ENCODE measurements at places on chromosomes 13 and 19. TPM values are rescaled to one million over a fixed set of nuclear protein-coding genes. Genes with fewer than 3 reads are reported as not detected.

Gene TNFSF11
- 0.37 TPM for polyA plus RNA-seq

Gene NLRP11
- 0.07 TPM for polyA plus RNA-seq

Gene CEACAM7
- polyA plus RNA-seq = not detected

DNA sequence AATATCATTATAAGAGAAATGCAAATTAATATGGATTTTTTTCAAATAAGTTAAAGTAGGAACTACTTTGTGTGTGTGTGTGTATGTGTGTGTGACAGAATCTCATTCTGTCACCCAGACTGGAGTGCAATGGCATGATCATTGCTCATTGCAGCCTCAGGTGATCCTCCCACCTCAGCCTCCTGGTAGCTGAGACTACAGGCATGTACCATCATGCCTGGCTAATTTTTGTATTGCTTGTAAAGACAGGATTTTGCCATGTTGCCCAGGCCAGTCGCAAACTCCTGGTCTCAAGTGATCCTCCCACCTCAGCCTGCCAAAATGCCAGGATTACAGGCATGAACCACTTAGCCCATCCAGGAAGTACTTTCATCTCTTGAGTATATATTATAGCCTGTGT, 3.2 kb upstream of the ERVV-2 start:
- no peak overlapping the region for H3K4me3 ChIP-seq
- H3K27me3 ChIP-seq = no peaks in the 10 kb centered on the region
- H3K4me1 ChIP-seq = no peaks in the 10 kb centered on the region
- no peak for DNase-seq

DNA sequence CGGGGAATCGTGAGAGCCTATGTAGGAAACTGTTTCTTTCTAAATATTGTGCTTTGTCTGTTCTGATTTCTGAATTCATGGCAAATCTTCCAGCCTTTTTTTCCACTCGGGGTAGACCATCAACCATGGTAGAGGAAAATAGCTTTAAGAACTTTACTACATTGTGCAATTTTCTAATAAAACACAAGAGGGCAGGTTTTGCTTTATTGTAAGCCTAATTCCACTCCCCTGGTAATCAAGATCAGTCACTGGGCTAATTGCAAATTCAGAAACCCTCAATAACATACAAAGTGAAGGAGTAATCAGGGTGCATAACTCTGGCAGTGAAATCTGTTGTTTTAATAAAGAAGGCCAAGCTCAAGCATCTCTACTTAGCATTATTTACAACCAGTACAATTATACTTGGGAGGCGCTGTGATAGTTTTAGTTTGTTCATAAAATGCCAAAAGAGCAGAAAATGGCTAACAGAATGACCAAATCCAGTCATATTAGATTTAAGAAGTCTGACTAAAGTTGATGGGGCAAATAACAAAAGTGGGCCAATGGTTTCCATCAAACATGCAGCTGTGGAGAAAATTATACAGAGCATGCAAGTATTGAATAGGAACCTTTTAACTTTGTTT, 43.8 kb downstream of the DCT start:
- no peaks in the 10 kb centered on the region for H3K36me3 ChIP-seq
- no peaks in the 10 kb centered on the region for H3K27me3 ChIP-seq
- H3K4me1 ChIP-seq = peaks cover 7% of the 10 kb centered on the region
- DNase-seq = peak; percentile 53

GRCh38 chr13:90696656-90697055, 650.8 kb upstream of the MIR17HG start:
- no peak overlapping the region for H3K4me3 ChIP-seq
- H3K27me3 ChIP-seq = no peaks in the 10 kb centered on the region
- no peak for DNase-seq
- H3K27ac ChIP-seq = no peak overlapping the region

GRCh38 chr13:26605845-26606244, 48.4 kb downstream of the WASF3 start:
- H3K27me3 ChIP-seq = no peaks in the 10 kb centered on the region
- no peaks in the 10 kb centered on the region for H3K36me3 ChIP-seq
- no peak for DNase-seq
- H3K4me3 ChIP-seq = no peak overlapping the region
- H3K27ac ChIP-seq = no peak overlapping the region

DNA sequence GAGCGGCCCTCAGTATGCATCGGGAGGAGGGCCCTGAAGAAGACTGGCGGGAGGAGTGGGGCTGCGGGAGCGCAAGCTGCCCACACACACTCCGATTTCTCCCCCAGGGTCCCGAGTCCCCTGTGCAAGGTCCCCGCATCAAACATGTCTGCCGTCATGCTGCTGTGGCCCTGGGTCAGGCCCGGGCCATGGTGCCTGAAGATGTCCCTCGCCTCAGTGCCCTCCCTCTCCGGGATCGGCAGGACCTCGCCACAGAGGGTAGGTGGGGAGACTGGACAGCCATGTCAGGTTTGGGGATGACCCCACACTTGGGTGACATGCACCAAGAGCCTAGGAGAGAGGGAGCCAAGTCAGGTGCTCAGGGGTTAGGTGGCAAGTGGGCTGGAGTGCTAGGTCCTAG, 4.7 kb downstream of the KMT2B start:
- no peak overlapping the region for H3K4me3 ChIP-seq
- DNase-seq = no peak
- peaks cover 71% of the 10 kb centered on the region for H3K36me3 ChIP-seq
- peaks cover 15% of the 10 kb centered on the region for H3K4me1 ChIP-seq
- H3K27ac ChIP-seq = no peak overlapping the region

- H3K27me3 ChIP-seq = no peaks in the 10 kb centered on the region
- no peak for DNase-seq
- H3K27ac ChIP-seq = no peak overlapping the region
- no peak overlapping the region for H3K4me3 ChIP-seq
- H3K4me1 ChIP-seq = no peaks in the 10 kb centered on the region
These were observed 78.8 kb downstream of the MZT1 start for GRCh38 chr13:72648513-72649065.

DNA sequence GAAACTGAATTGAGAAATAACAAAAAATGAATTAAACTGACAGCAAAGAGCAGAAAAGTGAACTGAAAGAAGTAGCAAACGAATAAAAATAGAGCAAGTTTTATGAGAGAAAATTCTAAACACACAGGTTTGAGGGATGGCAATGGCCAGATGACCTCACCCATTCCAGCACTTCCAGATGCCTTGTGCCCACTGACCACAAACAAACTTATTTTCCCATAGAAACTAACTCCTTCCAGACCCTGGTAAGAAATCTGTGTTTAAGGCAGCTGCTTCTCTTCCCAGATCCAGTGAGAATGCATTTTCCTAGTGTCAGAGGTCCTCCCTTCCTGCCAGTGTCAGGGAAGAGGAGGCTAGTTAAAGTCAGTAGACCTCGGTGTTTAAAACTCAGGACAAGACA, 51.7 kb downstream of the RXFP2 start:
- H3K27me3 ChIP-seq = no peaks in the 10 kb centered on the region
- H3K27ac ChIP-seq = no peak overlapping the region
- H3K4me3 ChIP-seq = no peak overlapping the region
- DNase-seq = no peak
- no peaks in the 10 kb centered on the region for H3K4me1 ChIP-seq
- H3K36me3 ChIP-seq = no peaks in the 10 kb centered on the region

DNA sequence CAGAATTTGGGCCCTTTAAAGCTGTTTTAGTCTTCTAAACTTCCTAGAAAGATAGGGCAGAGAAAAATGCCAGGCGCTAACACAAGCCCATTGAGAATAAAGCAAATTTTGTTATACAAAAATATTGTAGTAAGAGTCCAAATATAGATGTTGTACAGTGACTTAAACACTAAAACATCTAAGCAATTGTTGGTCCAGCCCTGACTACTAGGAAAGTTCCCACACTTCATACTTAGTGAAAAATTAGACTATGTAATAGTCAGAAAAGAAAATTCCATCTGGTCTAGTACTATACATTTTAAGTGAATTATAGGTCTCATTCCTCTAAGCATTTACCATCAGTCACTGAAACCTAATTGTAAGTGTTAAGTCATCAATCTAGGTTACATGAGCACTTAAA, 1518.3 kb upstream of the SLC10A2 start:
- DNase-seq = no peak
- H3K4me3 ChIP-seq = no peak overlapping the region
- no peaks in the 10 kb centered on the region for H3K27me3 ChIP-seq
- H3K4me1 ChIP-seq = no peaks in the 10 kb centered on the region

GRCh38 chr19:15241259-15241910, 9.1 kb upstream of the EPHX3 start:
- H3K4me1 ChIP-seq = no peaks in the 10 kb centered on the region
- H3K4me3 ChIP-seq = no peak overlapping the region
- no peaks in the 10 kb centered on the region for H3K27me3 ChIP-seq
- no peak overlapping the region for H3K27ac ChIP-seq

GRCh38 chr13:21583478-21583877, 20.5 kb downstream of the MICU2 start:
- no peaks in the 10 kb centered on the region for H3K36me3 ChIP-seq
- H3K27ac ChIP-seq = no peak overlapping the region
- peaks cover 17% of the 10 kb centered on the region for H3K4me1 ChIP-seq
- no peak for DNase-seq

- no peaks in the 10 kb centered on the region for H3K27me3 ChIP-seq
- peak overlapping the region; percentile 56 for H3K27ac ChIP-seq
- H3K4me3 ChIP-seq = no peak overlapping the region
- DNase-seq = peak; percentile 14
These were observed 60.0 kb upstream of the SPRY2 start for GRCh38 chr13:80400865-80401426.

GRCh38 chr13:23673354-23673753, 103.1 kb downstream of the TNFRSF19 start:
- no peak for DNase-seq
- H3K27ac ChIP-seq = no peak overlapping the region
- H3K4me3 ChIP-seq = no peak overlapping the region
- H3K36me3 ChIP-seq = no peaks in the 10 kb centered on the region

DNA sequence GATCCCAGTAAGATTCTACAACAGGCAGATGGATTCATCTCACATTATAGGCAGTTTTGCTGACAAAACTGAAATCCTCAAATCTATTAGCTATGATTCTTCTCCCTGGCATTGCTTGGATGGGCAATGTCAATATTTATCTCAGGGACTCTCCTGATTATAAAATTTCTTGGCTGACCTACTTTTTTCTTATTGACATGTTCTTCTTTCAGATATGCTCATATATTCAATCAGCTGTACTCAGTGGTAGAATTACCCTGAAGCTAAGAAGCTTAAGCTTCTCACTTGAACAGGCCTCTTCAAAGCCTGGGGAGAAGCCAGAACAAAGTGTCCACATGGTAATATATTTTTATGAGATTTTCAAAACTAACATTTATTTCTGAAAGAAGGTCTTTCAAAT, 513.6 kb downstream of the PCDH9 start:
- H3K4me3 ChIP-seq = no peak overlapping the region
- H3K4me1 ChIP-seq = no peaks in the 10 kb centered on the region
- H3K36me3 ChIP-seq = no peaks in the 10 kb centered on the region
- DNase-seq = no peak
- no peaks in the 10 kb centered on the region for H3K27me3 ChIP-seq

- no peak for DNase-seq
- H3K27ac ChIP-seq = no peak overlapping the region
- peaks cover 3% of the 10 kb centered on the region for H3K27me3 ChIP-seq
- no peak overlapping the region for H3K4me3 ChIP-seq
- H3K4me1 ChIP-seq = peaks cover 4% of the 10 kb centered on the region
These were observed 84.3 kb downstream of the SLAIN1 start for GRCh38 chr13:77781808-77782207.

DNA sequence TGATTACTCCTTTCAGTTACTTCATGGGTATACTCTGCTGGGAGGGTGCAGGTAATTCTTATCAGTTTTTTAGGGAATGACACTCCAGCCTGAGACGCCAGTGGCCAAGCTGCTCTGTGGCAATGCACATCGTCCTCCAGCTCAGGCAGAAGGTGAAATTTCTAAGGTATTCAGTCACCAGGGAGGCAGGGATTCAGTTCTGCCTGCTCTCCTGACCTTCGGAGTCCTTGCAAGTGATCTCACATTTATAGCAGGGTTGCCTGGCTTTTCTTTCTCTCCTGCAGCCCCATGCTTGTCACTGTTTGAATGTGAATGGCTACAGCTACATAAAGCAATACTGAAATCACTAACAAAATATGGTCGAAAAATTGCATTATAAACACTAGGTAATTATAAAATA, 1447.5 kb downstream of the EFNB2 start:
- H3K4me3 ChIP-seq = no peak overlapping the region
- DNase-seq = no peak
- H3K36me3 ChIP-seq = no peaks in the 10 kb centered on the region

DNA sequence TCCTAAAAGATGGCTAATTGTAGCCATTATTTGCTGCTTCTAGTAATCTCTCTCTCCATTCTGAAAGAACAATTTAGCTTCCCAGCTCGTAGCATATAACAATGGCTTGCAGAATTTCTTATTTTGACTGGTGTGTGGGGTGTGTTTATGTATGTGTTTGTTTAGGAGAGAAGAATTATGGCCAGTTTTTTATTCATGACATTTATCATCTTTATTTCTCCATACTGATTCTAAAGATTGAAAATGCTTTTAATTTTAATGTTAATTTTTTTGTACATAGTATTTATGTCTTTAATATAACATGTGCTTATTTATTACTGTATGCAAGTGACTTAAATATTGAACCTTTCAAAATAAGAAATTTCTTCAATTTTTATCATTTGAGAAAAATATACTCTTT, 115.8 kb upstream of the TMTC4 start:
- no peak overlapping the region for H3K27ac ChIP-seq
- DNase-seq = no peak
- no peaks in the 10 kb centered on the region for H3K27me3 ChIP-seq
- no peaks in the 10 kb centered on the region for H3K4me1 ChIP-seq
- no peaks in the 10 kb centered on the region for H3K36me3 ChIP-seq

DNA sequence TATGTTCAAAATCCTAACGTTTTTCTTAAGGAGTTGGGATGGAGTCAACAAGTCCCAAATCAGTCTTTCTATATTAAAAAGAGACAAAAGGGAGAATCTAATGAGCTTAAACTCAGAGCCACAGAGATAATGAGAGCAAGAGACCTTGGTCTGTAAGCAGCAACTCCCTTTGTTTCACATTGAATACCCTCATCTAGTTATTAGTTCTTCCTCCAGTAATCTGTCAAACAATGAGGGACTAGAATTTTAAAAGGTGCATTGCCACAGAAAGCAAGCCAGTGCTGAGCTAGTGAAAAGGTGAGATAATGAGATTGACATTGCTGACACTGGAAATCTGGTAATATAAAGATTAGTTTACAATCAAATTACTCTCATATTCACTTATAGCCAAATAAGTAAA, 718.6 kb downstream of the DACH1 start:
- H3K4me1 ChIP-seq = no peaks in the 10 kb centered on the region
- no peaks in the 10 kb centered on the region for H3K36me3 ChIP-seq
- no peak overlapping the region for H3K27ac ChIP-seq
- no peaks in the 10 kb centered on the region for H3K27me3 ChIP-seq
- no peak for DNase-seq
- H3K4me3 ChIP-seq = no peak overlapping the region
